ENCODE measurements at places on chromosomes 16 and 17.

GRCh38 chr16:1560153-1560552 lies 26.7 kb downstream of the TMEM204 start:
- DNase-seq, result no peak

GRCh38 chr17:65359016-65359415 lies 202.4 kb downstream of the AXIN2 start:
- no peak for DNase-seq

GRCh38 chr16:70380248-70380918 lies 33.7 kb downstream of the DDX19A start:
- no peak for DNase-seq

DNA sequence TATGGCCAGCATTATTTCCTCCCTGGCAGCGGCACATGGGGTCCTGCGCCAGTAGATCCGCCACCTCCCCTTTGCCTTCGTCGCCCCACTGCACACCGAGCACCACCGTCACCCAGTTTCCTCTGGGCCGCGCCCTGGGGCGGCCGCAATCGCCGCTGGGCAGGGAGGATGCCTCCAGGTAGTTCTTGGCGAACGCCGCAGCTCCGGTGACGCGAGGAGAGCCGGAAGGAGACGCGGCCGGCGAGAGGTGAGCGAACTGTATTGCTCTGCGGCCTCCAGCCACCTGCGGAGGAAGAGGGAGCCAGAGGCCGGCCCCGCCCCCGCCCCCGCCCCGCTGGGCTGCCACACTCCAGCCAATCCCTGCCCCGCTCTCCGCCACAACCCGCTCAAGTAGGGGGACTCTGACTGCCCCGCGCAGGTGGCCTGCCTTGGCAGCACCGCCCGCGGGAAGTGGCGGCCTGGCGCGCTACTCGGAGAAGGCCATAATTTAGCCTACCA lies 11.8 kb upstream of the SLFN13 start:
- DNase-seq, result no peak

DNA sequence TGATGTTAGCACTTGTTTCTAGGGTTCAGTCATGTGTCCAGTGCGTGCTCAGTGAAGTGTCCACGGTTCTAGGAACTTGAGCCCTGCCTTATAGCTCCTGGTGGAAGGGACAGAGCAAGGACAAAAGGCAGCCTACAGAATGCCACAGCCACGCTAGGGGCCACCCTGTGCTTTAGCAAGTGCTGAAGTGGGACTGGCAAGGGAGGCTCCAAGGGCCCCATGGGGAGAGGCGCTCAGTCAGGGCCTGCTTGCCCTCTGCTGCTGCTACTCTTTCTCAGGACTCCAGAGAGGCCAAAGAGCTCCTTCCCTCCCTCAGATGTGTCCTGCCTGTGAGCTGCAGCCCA lies 6.8 kb downstream of the NT5C start:
- no peak for DNase-seq

All from NCI-H2029 treated with DMSO at 0.1 percent for 48 hours (cell line).